Activated T-cell treated with anti-CD3 and anti-CD28 coated beads, Interleukin-2, amount 50 U/mL, for 4 hours (primary cell): ENCODE measurements at places on chromosomes 12 and 14. TPM values are rescaled to one million over a fixed set of nuclear protein-coding genes. Genes with fewer than 3 reads are reported as not detected.

DNA sequence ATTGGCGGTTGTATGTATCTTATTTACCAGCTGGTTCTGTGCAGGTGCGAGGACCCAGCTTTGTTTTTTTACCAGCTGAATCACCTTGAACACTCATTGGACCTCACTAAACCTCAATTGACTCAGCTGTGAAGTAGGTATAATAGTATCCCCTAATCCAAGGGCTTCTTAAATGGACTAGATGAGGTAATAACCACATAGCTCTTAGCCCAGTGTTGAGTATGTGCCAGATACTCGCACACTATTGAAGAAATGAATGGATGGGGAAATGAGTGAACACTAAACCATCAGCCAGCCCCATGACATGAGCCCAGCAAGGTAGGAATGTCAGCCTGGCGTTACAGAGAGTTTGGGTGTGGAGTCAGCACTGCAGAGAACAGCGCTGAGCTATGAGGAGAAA is 79.7 kb downstream of the RIMBP2 start:
- DNase-seq = no peak

DNA sequence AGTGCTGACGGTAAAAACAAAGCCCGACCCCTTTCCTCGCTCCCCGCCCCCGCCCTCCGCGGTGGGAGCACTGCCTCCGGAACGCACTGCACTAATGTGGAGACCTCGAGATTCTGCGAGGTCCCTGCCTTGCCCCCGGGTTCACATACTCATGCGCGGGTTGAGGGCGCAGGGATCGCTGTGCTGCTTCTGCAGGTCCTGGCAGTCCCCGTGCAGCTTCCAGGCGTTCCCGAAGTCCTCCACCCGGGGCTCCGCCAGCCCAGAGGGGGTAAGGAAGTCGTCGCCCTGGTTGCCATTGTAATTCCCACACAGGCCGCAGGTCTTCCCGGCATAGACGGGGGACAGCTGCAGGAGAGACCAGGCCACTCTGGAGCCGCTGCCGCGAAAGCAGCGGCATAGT is 66.8 kb downstream of the VWF start:
- DNase-seq = no peak

GRCh38 chr14:54854181-54854580 is 48.4 kb downstream of the GCH1 start:
- DNase-seq = no peak

GRCh38 chr12:26241080-26241479 is 45.7 kb downstream of the SSPN start:
- DNase-seq = no peak

DNA sequence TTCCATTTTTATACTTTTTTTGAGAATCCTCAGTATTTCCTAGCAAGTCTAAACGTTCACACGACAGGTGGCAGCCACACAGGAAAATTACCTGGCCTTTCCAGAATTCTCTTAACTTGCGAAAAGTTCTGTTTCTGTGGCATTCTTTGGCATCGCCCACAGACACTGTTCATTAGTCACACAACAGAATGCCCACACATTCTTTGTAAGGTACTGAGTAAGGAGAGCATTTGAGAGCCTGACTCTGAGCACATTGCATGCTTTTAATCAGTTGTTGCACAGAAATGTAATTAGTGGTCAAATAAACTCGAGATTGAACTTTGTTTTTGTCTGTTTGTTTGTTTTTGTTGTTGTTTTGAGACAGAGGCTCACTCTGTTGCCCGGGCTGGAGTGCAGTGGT is 52.4 kb downstream of the LMNTD1 start:
- DNase-seq = no peak

The RAB2B gene
- total RNA-seq = 25.4 TPM

The LRP1-AS gene
- not detected for total RNA-seq
